ENCODE measurements at places on chromosomes 6 and 20.

GRCh38 chr20:57996465-57996864 lies 232.0 kb downstream of the ANKRD60 start:
- DNase-seq = no peak

DNA sequence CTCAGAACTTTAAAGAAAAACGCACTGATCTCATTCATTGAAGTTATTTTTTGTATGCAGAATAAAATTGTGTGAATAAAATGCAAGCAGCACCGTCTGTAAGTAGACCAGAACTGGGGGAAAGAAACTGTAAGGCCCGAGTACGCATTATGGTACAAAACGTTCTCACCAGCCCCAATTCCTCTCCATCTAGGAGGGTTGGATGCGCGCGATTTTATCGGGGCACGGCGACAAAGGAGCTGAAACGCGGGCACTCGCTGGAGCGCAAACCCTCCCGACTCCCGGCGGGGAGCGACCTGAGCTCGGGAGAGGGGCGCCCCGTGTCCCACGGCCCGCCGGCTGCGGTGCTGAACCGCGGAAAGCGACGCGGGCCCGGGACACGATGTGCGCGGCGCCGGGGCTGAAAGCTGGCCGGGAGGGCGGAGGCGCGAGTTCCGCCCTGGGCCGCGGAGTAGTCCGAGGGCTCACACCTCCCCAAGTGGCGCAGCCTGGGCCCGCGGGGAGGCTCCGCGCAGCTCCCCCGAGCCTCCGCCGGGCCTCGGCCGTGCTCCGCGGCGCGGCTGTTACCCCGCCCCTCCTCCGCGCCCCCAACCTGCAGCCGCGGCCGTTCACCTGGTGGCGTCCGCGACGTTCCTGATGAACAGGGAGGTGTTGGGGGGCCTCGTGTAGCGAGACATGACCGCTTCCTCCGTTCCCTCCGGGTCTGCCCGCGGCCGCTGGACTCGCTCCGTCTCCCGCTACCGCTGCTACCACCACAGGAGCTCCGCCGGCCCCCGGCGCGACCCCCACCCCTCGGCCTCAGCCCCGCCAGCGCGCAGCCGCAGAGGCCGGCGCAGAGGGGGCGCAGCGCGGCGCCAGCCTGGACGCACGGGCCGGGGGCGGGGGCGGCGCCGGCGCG lies at the start of gene SRSF12:
SRSF12 (minus strand) TSS at position 861 of the 898 bp plus-strand sequence; CDS start at position 677, 184 bp downstream.
- no peak for DNase-seq

DNA sequence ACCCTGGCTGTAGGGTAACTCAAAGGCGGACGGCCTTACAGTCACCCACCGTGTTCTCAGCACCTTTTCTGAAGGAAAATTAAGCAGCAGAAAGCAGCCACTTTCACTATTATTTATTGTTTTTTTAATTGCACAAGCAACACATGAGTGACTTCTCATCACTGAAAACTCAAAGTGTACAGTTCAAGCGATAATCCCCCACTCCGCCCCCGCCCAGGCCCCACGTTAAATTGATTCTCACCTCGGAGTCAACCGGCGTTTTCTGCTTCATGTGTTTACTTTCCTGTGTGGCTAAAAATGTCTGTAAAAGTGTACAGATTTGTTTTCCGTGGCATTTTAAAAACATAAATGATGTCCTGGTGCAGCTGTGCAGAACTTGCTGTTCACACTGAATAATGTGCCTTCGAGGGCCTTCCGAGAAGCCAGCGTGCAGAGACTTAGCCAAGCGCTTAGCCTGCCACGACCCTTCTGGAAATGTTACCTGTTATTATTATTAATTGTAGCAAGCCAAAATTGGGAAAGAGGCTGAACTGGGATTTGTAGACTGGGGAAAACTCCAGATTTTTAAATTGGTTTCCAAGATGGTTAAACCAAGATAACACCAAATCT lies 335.7 kb downstream of the CDH4 start:
- no peak for DNase-seq

GRCh38 chr6:63333440-63333839 lies 13.7 kb upstream of the LGSN start:
- DNase-seq = no peak

- no peak for DNase-seq
These were observed 8.7 kb upstream of the ZSCAN12 start for GRCh38 chr6:28408076-28408802.

GRCh38 chr6:143556529-143556928 lies 45.0 kb upstream of the FUCA2 start:
- peak; percentile 78 for DNase-seq

- DNase-seq = no peak
These were observed 4.4 kb downstream of the COL20A1 start for GRCh38 chr20:63297371-63297781.

- no peak for DNase-seq
These were observed 216.1 kb upstream of the SYNDIG1 start for GRCh38 chr20:24253321-24253720.

DNA sequence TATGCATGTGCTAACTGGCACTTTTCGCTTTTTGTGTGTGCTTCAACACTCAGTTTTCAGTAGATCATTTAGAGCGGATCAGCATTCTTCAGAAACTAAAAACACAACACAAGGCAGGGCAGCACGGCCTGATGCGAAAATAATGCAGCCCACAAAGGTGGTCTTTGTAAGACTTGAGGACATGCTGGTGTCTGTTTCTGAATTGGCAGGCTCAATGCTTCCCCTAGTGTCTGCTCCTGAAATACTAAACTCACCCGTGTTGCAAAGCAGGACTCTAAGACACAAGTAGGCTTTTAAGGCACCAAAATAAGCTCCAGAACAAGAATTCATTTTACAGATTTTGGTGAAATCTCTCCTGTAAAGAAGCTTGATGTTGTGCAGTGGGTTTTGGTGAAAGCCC lies 676.5 kb downstream of the TENT5A start:
- no peak for DNase-seq

All from brain pericyte (primary cell).